Smooth muscle cell of trachea (primary cell): ENCODE measurements at places on chromosomes 6 and 20. TPM values are rescaled to one million over a fixed set of nuclear protein-coding genes. Genes with fewer than 3 reads are reported as not detected.

B3GAT2 gene
- under 0.01 TPM in 1 of 2 replicates, not detected in the other for total RNA-seq

NT5E gene
- 428 and 588 TPM in 2 replicates for total RNA-seq

LTB gene
- not detected in 2 replicates for total RNA-seq

CD109 gene
- total RNA-seq = 34.1 and 98.2 TPM in 2 replicates

CNR1 gene
- total RNA-seq = not detected in 2 replicates

MYLK4 gene
- total RNA-seq = 0.44 and 0.50 TPM in 2 replicates

HMGN3 gene
- 23.5 and 53.5 TPM in 2 replicates for total RNA-seq

TMEM74B gene
- 0.15 TPM in 1 of 2 replicates, not detected in the other for total RNA-seq

STMND1 gene
- not detected in 2 replicates for total RNA-seq

TRIM15 gene
- total RNA-seq = not detected in 2 replicates

TBXT gene
- not detected in 2 replicates for total RNA-seq

IER3 gene
- 14.7 and 23.0 TPM in 2 replicates for total RNA-seq

EDEM2 gene
- total RNA-seq = 46.5 and 82.0 TPM in 2 replicates

PERP gene
- total RNA-seq = 34.5 and 46.6 TPM in 2 replicates

CST5 gene
- not detected in 2 replicates for total RNA-seq

FOXA2 gene
- total RNA-seq = not detected in 2 replicates

TNNC2 gene
- 1.0 and 2.2 TPM in 2 replicates for total RNA-seq

BPIFB4 gene
- not detected in 2 replicates for total RNA-seq

HTR1E gene
- not detected in 2 replicates for total RNA-seq

NKX2-4 gene
- total RNA-seq = not detected in 2 replicates

NOX3 gene
- not detected in 2 replicates for total RNA-seq

FOXF2 gene
- 55.7 and 70.8 TPM in 2 replicates for total RNA-seq

NOTCH4 gene
- total RNA-seq = 1.3 and 2.0 TPM in 2 replicates

C6orf52 gene
- 0.50 and 0.58 TPM in 2 replicates for total RNA-seq

RSPH9 gene
- total RNA-seq = 1.0 and 1.8 TPM in 2 replicates

TMEM151B gene
- total RNA-seq = under 0.01 TPM in 2 replicates

CCM2L gene
- not detected in 2 replicates for total RNA-seq

ADTRP gene
- 1.0 and 2.3 TPM in 2 replicates for total RNA-seq

SIRPB1 gene
- 0.29 and 1.2 TPM in 2 replicates for total RNA-seq

TAGAP gene
- not detected in 2 replicates for total RNA-seq

SLC22A2 gene
- not detected in 2 replicates for total RNA-seq

NR2E1 gene
- total RNA-seq = not detected in 2 replicates

PPP1R14C gene
- 0.29 and 0.33 TPM in 2 replicates for total RNA-seq

DNAH8 gene
- total RNA-seq = 0.17 and 0.44 TPM in 2 replicates

MRPS10 gene
- total RNA-seq = 41.5 and 65.3 TPM in 2 replicates

PYGB gene
- total RNA-seq = 126 and 142 TPM in 2 replicates

SAPCD1 gene
- total RNA-seq = 1.3 and 1.9 TPM in 2 replicates

WFDC12 gene
- not detected in 2 replicates for total RNA-seq

ZSCAN31 gene
- 38.3 and 47.6 TPM in 2 replicates for total RNA-seq

PDE10A gene
- total RNA-seq = 1.5 and 2.5 TPM in 2 replicates
